ENCODE measurements at places on chromosomes 5 and 9. TPM values are rescaled to one million over a fixed set of nuclear protein-coding genes. Genes with fewer than 3 reads are reported as not detected.

Gene TTC33
- 12.6 TPM for total RNA-seq

Gene ADAMTS13
- total RNA-seq: 2.0 TPM

Gene CERCAM
- total RNA-seq: 400 TPM

Gene LPAR1
- total RNA-seq: 17.9 TPM

Gene GRM6
- total RNA-seq: not detected

Gene SH3GL2
- not detected for total RNA-seq

Gene NDUFAF2
- total RNA-seq: 11.9 TPM

Gene SLC6A7
- not detected for total RNA-seq

Gene ADGRV1
- 0.39 TPM for total RNA-seq

Gene EGR1
- 11.4 TPM for total RNA-seq

Gene PCDHA13
- total RNA-seq: 0.11 TPM

Gene LHX3
- not detected for total RNA-seq

Gene THBS4
- 0.79 TPM for total RNA-seq

Gene FRMPD1
- total RNA-seq: not detected

Gene ITK
- not detected for total RNA-seq

Gene SLC25A48
- not detected for total RNA-seq

Gene UNC5A
- not detected for total RNA-seq

Gene PRR16
- 36.1 TPM for total RNA-seq

Gene PLK2
- total RNA-seq: 615 TPM

Gene MCC
- 6.0 TPM for total RNA-seq

Gene DIAPH1
- 47.4 TPM for total RNA-seq

Gene IL31RA
- total RNA-seq: under 0.01 TPM

Gene IL9
- not detected for total RNA-seq

Gene DMRTA1
- total RNA-seq: 0.79 TPM

Gene CFAP157
- under 0.01 TPM for total RNA-seq

Gene CXCL14
- not detected for total RNA-seq

Gene LCN15
- not detected for total RNA-seq

Gene FBN2
- 194 TPM for total RNA-seq

Gene PCDHGA7
- 5.5 TPM for total RNA-seq

Gene GRIA1
- total RNA-seq: not detected

Gene NME5
- 0.43 TPM for total RNA-seq

Gene ZCCHC10
- total RNA-seq: 23.2 TPM

Gene FOXD4L3
- 0.39 TPM for total RNA-seq

Data from placental epithelial cell (primary cell).